ENCODE measurements at places on chromosomes 5 and 9.

- no peak for DNase-seq
Measured at GRCh38 chr9:117795271-117795670, 91.1 kb downstream of the TLR4 start.

DNA sequence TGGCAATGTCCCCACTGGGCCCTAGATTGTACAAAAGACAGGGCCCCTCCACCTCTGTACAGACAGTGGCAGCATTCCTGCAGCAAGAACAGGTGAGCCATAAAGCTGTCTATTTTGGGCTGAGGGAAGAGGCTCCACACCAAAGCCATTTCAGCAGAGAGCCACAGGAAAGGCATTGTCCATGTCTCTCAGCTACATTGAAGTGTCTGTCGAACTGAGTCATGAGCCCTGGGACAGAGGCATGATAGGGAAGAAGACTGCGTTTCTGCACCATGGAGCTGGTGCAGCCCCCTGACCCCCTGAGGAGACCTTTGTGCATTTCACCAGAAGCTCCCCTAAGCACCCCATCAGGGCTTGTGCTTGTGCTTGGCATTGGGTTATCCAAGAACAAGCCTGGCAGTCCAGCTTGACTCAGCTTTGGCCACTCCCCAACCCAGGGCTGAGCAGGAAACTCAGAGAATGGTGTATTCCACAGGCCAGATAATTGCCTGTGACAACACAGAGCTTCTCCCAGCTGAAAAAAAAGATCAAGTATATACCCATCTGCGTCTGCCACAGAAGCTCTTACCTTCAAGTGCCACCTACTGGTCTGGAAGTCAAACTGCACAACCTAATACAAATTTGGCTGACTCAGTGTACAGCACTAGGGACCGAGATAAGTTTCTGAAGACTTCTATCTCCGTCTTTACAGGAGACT, 5.9 kb upstream of the FRMD3 start:
- DNase-seq, result peak; percentile 87

DNA sequence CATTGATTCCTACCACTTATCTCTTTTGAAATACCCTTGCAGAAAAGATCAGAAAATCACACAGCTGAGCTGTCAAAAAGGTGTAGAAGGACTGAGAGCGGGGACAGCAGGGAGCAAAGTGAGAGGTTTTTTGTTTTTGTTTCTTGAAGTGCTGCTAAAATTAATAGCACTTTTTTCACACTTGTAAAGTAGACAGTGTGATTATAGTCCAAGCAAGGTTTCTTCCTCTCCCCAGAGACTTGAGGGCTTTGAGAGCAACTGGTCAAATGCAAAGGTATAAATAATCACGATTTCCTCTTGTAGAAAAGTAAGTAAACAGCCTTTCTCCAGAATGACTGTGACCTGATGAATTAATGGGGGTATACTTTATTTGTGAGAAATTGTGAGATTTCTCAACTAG, 326.9 kb downstream of the ZNF608 start:
- DNase-seq, result no peak

GRCh38 chr9:129806061-129806460, 3.1 kb downstream of the TOR1B start:
- no peak for DNase-seq

- no peak for DNase-seq
Measured at GRCh38 chr5:41181691-41182564, 31.4 kb downstream of the C6 start.

DNA sequence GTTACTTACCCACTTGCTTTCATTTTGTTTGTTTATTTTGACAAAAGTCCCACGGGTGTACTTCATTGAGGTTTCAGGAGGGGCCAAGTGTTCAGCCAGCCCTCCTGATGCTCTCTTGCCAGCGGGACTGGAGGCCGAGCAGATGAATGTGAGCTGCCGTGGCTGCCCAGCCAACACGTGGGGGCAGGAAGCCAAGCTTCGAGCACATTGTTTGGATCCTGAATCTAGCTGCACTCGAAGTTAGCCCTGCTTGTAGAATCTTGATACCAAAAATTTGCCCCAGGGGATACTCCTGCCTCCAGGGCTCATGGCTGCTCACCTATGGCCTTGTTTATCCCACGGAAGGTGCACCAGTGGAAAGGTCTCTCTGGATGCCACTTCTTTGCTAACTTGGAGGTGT, 49.3 kb downstream of the RASGEF1C start:
- no peak for DNase-seq

DNA sequence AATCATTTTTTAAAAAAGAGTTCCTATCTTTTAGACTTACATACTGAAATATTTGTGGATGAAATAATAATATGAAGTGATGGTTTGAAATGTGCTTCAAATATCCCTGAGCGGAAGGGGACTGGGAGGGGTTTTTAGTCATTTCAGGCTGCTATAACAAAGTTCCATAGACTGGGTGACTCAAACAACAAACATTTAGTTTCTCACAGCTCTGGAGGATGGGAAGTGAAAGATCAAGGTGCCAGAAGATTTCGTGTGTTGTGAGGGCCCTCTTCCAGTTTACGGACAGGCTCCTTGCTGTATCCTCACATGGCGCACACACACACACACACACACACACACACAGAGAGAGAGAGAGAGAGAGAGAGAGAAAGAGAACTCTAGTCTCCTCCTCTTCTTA, 27.1 kb upstream of the TEX10 start:
- DNase-seq, result peak; percentile 89

GRCh38 chr5:14628346-14628745, 36.2 kb upstream of the OTULIN start:
- peak; percentile 63 for DNase-seq

GRCh38 chr5:142844866-142845265, 74.7 kb downstream of the ARHGAP26 start:
- no peak for DNase-seq

DNA sequence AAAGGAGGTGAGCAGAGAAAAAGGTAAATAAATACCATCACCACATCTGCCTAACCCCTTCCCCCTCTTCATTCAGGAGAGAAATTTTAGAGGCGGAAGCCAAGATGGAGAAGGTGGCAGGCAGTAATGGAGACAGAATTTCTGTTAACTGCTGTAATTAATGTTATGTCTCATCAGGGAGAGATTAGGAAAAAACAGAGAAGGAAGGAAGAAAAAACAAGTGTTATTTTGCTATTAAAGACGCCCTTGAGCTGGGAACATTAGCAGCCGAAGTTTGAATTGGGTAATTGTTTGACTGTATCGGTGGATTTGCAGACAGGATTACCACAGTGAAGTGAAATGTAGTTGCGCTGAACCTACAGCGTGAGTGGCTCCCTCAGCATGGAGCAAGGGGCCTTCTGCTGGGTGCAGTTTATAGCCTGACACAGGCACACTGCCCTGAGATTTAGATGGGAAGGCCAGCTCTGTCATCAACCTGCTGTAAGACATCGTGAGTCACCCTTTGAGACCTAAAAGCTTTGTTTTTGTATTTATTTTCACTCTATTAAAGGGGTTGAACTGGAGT, 136.3 kb downstream of the ASTN2 start:
- no peak for DNase-seq

- DNase-seq, result peak; percentile 46
Measured at GRCh38 chr9:109453210-109453842, 44.8 kb downstream of the PTPN3 start.

- DNase-seq, result no peak
Measured at GRCh38 chr5:110687485-110687884, 39.0 kb downstream of the TMEM232 start.

GRCh38 chr9:129544761-129545160, 76.1 kb downstream of the C9orf50 start:
- DNase-seq, result peak; percentile 80

DNA sequence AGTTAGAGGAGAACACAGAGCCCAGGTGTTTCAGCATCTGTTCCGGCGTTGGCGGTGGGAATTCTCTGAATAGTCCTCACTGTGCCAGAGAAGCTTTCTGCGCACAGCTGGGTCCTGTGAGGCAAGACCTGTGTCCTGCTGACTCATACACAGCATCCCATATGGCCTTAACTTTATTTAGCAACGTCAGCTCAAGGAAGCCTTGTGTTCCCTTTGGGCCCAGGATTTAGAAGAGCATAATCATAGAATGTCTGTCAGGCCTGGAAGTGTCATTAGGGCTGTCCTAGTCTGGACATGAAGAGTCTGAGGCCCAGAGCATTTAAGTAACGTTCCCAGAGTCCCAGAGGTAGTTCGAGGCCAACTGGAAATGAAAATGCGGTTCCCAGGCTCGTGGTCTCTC, 188.6 kb upstream of the DMRT1 start:
- DNase-seq, result no peak

- no peak for DNase-seq
Measured at GRCh38 chr5:103273952-103274351, 15.4 kb downstream of the MACIR start.

GRCh38 chr5:102969641-102970040, 150.3 kb downstream of the GIN1 start:
- no peak for DNase-seq

DNA sequence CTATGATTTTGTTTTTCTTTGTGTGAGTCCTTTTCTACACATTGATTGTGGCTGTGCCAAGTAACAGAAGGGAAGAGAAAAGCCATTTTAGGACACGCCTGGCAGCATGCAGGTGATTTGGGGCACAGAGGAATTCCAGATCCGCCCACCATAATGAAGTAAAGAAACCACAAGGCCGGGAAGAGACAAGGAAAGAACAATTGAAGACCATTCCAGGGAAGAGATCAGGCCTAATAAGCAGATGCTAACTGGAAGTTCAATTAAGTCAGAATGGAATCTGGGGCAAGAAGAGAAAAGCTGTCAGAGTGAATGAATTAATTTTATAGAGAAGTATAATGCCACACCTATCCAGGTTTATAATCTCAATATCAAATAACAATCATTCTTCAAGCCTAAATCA, 110.2 kb upstream of the ISL1 start:
- DNase-seq, result no peak

GRCh38 chr9:121841771-121842611, 190.6 kb downstream of the DAB2IP start:
- DNase-seq, result peak; percentile 43

- DNase-seq, result no peak
Measured at GRCh38 chr9:108188976-108189375, 666.8 kb downstream of the ACTL7B start.

DNA sequence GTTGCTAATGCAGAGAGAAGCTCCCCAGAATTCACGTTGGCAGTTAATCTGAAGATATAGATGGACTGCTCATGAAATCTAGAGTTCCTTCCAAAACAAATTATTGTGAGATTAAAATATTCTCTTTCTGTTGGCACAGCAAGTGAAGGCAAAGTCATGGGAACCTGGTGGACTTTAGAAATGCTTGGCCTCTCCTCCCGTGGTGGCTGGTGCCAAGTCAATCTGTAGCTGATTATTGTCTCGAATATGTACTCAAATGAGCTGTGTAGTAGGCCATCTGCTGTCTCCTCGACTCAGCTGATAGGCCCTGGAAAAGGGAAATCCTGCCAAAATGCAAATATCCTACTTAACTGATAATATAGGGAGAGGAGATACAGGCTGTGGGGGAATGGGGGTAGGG, 69.3 kb downstream of the DAPK1 start:
- DNase-seq, result no peak

DNA sequence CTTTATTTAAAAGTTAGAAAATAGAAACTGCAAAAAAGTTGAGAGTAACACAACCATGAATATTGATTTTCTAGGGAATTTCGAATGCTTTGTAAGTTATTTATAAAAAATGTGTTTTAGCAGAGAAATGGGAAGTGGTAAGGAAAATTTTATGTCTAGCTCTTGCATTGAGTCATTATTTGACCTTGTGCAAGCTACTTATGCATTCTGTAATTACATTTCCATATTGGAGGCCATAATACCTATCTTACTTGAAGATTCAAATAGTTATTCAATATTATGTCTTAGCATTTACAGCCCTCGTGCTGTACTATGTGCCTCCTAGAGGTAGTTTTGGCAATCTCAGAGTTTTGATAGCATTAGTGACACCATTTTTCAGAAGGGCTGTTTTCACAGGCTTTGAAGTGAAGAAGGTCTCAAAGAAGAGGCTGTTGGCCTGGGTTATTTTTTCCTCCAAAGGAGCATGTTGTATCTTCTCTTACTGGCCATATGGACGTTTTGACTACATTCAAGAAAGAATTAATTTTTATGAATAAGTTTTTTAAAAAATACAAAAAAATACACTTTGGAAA, 7.4 kb upstream of the DAP start:
- no peak for DNase-seq

DNA sequence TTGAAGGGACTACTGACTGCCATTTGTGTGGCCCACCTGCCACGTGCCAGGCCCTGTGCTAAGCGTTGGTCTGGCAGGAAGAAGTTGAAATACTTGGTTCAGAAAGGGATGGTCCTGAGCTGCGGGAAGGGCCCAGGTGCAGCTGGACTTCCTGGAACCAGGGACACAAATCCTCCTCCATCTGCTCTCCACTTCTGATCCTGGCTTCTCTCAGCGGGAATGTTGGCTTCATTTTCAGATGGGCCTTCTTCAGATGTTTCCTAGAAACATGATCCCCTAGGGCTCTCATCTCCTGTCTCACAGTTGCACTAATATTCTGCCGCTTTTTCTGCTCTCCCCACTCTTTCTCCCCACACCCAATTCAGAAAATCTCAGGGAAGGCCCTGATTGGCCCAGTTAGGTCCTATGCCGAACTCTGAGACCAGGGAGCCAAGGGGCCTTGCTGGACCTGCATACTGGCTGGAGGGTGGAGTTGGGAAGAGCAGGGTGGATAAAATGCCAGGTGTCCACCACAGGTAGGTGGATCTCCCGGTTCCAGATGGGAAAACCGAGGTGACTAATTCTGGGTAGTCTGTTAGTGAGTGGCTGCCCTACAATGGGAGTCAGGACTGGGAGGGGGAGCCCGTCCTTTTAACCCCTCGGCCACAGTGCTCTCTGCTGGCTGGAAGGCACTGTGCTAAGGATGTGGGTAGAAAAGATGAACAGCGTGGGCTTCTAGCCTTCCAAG, 19.4 kb downstream of the PSAT1 start:
- no peak for DNase-seq

DNA sequence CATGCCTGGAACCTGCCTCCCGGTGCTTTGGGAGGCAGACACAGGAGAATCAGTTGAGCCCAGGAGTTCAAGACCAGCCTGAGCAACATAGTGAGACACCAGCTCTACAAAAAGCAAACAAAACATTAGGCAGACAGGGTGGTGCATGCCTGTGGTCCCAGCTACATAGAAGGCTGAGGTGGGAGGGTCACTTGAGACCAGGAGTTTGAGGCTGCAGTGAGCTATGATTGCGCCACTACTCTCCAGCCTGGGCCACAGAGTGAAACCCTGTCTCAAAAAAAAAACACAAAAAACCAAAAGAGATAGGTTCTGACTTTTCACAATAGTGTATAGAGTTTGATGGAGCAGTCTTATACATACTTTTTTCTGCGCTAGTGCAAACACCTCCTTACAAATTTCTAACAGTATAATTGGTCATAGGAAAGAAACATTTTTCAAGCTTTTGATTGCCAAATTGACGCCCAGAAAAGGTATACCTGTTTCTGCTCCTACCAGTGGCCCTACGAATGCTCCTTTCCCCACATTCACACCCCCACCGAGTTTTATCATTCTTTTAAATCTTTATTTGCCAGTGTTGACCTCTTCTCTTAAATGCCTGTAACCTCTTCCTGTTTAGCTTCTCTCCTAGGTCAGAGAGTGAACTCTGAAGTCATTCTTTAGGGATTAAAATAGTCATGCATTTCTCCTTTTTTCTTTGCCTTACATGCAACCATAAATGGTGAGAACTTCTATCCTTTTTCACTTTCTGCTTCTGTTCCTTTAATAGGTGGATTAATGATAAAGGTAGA, 7.5 kb downstream of the DOCK8 start:
- DNase-seq, result no peak

- DNase-seq, result peak; percentile 7
Measured at GRCh38 chr5:148915224-148915817, 88.9 kb downstream of the ADRB2 start.

Data from fibroblast of skin of right biceps (primary cell).